ENCODE measurements at places on chromosomes 2 and 18.
A peak's percentile ranks its signal among the peaks of the same experiment; 100 is the strongest.

GRCh38 chr18:23943104-23943503, 71.5 kb upstream of the TTC39C start:
- DNase-seq, result no peak

GRCh38 chr18:12844391-12844790, 39.6 kb downstream of the PTPN2 start:
- DNase-seq, result no peak

GRCh38 chr2:13504808-13505207, 788.1 kb downstream of the TRIB2 start:
- DNase-seq, result no peak

DNA sequence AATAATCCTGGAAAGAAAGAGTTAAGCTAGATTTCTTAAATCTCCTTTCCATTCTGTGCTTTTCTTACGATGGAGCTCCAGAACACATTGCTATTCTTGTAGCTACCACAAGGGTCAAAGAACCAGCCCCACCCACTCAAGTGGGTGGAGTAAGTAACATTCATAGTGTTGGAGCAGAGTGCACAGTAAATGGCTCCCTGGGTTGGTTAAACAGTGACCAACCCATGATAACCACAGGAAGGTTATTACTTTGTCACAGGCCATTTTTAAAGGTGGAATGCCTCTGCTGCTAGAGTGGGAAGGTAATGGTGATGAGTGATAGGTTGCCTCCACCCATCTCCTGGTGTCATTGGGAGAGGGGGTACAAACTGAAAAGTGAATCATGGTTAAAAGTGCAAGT, 13.9 kb downstream of the ARPC2 start:
- DNase-seq, result no peak

DNA sequence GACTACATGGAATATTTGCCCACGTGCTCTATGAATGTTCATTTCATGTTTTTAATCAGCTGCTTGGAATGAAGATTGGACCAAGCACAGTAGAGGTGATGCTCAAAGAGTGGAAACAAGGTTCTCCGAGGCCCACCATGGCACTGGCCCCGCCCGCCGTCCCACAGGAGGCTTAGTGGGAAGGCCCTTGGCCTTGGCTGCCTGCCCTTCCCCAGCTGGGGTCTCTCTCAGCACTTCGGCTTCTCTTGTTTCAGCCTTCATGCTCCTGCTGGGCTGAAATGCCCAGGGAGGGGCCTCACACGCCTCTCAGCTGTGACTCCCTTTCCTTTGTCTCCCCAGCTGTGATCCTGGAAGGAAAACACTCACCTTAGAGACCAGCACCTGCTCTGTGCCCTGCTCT, 833.2 kb downstream of the GALR1 start:
- no peak for DNase-seq

- DNase-seq, result no peak
These were observed 3.5 kb downstream of the EFHD1 start for GRCh38 chr2:232636788-232637420.

DNA sequence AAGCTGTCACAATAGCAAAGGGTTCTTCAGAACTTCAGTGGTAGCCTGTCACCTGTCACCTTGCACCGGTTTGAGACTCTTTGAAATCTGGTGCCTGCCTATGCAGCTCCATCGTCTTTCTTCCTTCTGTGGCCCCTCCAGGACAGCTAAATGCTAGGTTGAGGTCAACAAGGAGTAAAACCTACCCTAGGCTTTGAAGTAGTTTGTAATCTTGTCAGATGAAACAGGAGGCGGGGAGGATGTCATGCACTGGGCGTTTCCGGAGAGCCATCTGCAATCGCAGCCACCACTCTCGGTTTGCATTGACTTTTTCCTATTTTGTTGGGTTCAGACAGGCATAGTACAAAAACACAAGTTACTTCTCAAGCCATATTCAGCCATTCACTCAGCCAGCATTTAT, 116.7 kb downstream of the LPIN1 start:
- DNase-seq, result no peak

DNA sequence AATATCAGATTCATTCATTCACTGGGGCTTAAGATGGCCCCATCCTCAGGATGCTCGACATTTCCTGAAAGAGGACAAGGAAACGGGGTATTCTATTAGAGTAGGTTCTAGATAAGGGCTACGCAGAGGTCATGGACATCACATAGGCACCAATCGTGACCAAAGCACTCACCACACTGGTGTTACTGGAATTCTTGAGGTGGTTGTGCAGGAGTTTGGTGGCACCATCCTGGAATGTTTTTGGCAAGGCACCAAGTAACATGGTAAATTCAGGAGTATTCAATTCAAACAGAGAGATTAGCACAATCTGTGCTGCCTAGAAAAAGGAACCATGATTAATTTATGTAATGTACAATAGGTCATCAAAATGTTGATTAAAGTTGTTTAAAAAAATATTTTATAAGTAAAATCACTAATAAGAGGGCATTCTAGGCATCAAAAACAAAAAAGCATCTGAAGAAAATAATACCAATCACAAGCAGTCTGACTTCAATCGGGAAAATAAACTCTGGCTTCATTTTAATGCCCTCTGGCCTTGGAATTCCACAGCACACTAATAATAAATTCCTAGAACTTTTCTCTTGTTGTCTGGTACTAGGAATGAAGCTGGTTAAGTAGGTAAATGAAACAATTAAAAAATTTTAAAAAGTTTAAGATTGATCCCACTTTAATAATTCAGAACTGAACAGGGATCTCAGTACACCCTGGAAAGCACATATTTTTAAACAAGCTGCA, 102.8 kb upstream of the TFCP2L1 start:
- no peak for DNase-seq

DNA sequence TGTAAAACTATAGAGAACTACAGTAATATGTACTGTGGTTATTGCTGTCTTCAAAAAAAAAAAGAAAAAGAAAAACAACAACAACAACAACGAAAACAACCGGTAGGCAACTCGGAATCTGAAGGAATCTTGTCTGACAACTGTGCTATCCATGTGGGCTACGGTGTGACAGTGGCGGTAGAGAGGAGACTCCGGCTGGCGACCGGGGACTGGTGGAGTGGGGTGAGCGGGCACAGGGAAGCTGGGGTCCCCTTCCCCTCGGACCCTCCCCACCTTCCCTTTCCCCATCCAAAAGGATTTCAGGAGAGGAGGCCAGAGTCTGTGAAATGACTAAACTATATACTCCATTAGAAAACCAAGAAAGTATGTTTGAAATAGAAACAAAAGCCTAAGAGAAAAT, 22.9 kb downstream of the IGFBP5 start:
- DNase-seq, result no peak

- DNase-seq, result no peak
These were observed 25.1 kb downstream of the DNPEP start for GRCh38 chr2:219362524-219363164.

DNA sequence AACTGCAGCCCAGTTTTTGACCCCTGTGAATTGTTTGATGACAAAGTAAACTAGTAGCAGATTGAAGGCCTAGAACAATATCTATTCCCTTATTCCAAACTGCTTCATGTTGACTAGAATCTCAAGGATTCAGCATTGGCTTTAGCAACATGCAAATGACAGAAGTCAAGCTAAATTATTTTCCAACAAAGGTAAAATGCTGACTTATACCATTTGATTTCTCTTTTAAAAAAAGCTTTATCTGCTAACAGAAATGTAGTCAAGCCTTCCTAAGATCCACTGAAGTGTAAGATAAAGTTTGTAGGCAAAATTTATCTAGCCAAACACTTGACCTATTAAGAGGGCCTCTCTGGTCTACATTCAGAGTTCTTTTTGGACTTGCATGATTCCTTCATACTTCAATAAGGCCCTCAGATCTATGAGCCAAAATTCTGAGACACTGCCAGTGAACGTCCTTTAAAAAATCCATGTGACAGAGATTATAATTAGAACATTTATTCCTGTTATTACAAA, 9.5 kb upstream of the CYBRD1 start:
- no peak for DNase-seq

- DNase-seq, result no peak
These were observed 391.0 kb downstream of the CDH2 start for GRCh38 chr18:27785815-27786471.

DNA sequence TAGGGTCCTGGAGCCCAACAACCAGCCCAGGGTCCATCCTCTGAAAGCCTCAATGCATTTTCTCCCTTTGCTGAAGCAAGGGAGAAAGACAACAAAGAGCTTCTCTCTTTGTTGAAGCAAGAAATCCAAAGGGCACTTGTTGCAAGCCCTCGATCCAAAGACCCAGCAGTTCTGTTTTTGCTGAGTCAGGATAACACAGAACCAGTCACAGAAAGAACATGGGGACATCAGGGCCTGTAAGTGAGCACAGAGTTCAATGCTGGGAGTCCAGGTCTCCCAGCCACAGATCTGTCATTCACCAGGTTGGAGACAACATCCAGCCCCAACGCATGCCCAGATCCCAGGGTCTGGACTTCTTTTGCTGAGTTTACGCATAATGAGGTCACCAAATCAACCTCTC, 315.8 kb upstream of the KLHL29 start:
- no peak for DNase-seq

DNA sequence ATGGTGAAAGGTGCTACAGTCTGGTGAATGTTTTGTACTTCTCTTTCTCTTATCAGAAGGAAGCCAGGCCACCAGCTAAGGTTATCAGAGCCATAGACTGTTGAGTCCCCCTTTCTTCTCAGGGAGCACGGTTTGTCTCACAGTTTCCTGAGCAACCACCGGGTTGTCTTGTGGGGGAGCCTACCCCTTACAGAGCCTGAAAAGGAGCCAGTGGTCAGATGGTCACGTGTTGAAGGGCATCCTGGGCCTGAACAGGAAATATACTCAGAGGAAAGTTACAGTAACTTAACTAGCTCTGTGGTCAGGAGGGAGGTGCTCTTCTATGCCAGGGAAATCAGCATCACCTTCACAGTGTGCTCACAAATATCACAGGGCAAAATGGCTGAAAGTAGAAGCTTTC, 11.6 kb downstream of the CD28 start:
- DNase-seq, result peak; percentile 53

- no peak for DNase-seq
These were observed 110.7 kb downstream of the RND3 start for GRCh38 chr2:150376553-150377335.

DNA sequence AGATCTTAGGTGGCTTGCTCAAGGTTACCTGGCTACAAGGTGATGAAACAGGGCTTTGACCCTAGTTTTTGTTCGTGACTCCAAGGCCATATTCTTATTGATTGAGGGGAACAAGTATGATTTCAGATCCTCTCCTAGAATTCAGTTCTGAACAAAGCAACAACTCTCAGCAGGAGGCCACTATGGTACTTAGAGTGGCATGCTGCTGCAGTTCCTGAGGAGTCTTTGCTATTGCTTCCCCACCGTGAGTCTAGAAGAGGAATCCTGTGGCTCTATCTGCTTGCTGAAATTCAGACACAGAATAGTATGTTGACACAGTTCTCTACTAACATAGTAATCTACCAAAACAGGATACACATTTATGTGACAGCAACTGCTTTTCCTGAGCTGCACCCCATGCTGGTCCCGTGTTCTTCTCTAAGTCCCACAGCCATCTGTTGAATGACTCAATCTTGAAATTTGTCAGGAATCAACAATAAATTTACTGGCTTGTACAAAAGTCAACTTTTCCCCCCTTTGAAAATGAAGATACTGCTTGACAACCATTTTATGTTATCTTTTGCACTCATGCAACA, 4.1 kb downstream of the TGFBRAP1 start:
- no peak for DNase-seq

GRCh38 chr2:39429746-39430145, 7.3 kb downstream of the MAP4K3 start:
- DNase-seq, result no peak

DNA sequence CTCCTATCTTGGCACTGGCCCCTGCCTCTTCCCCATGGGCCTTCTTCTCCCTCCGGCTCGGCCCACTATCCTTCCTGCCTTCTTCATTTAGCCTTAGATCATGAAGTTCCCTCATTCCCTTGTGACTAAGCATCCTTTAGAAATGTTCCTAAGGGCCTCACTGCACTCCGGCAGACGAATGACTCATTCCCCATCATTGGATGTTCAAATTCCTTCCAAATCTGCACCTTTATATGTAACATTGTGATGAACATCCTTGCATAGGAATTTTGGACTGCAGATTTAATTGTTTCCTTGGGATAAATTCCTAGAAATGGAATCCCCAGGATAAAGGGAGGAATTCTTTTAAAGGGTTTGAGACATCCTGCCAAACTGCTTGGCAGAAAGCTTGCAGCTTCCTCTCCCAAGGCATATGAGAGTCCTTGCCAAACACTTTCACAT, 19.0 kb downstream of the CRACDL start:
- DNase-seq, result no peak

- DNase-seq, result no peak
These were observed 793.5 kb upstream of the SOX11 start for GRCh38 chr2:4898706-4899105.

- DNase-seq, result no peak
These were observed 7.9 kb downstream of the IMPA2 start for GRCh38 chr18:11989174-11989573.

GRCh38 chr2:80592106-80592505, 287.6 kb upstream of the LRRTM1 start:
- no peak for DNase-seq

- DNase-seq, result no peak
These were observed 78.1 kb downstream of the PIEZO2 start for GRCh38 chr18:11071300-11071699.

DNA sequence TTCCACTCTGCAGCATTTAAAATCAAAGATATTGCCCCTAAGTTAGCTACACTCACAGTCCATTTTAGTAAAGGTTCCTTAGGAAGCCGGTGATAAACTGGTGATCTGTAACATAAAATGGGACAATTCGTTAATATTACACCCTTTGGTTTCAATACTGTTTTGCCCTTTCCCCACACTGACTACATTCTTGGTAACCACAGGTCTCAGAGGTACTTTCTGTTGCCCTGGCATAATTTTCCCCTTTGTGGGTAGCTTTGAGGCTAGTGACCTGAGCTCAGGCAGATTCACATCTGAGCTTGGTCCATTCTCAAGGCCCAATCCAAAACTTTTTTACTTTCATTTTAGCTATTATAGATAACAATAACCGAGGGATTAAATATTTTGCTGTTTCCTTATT, 32.9 kb upstream of the CSRNP3 start:
- DNase-seq, result no peak

DNA sequence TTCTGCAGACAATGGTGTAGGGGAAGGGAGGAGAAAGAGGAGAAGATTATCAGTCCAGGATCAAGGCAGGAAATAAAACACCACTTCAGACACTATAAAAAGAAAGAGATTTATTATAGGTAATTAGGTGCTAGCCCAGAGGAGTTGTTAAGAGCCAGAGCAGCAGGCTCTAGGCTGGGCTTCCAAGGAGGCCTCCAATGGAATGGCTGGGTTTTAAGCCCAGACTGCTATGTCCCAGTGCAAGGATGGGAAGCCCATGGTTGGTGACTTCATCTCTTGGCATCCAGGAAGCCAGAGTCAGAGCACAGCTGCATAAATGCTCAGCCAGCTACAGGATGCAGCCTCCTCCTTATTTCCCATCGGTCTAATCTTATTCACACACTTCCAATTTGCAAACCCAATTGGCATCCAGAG, 95.6 kb downstream of the LAMA3 start:
- no peak for DNase-seq

- no peak for DNase-seq
These were observed 57.7 kb downstream of the NBEAL1 start for GRCh38 chr2:203072371-203072770.

All from T-helper 22 cell (primary cell).